ENCODE measurements at places on chromosomes 5 and 9.

- no peak for DNase-seq
These were observed 425 bp upstream of the NFX1 start for GRCh38 chr9:33289936-33290246.

- no peak for DNase-seq
These were observed 2127.3 kb upstream of the WWC1 start for GRCh38 chr5:166163996-166164610.

DNA sequence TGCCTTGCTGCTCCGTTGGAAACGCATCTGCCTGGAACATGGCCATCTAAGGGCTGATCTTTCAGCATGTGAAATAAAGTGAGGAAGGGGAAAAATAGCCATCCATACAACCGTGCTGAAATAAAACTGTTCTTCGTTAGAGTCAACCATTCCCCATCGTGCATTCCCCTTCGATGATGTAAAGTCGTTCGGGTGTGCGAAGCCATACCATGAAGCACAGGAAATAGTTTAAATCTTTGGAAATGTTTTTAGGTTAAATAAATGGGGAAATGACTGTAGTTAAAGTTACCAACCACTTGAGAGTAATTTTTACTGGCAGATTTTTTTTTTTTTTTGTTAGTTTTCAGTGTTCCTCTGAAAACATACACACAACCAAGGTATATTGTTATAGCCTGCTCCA lies 302.5 kb downstream of the SH3GL2 start:
- DNase-seq: peak; percentile 26

DNA sequence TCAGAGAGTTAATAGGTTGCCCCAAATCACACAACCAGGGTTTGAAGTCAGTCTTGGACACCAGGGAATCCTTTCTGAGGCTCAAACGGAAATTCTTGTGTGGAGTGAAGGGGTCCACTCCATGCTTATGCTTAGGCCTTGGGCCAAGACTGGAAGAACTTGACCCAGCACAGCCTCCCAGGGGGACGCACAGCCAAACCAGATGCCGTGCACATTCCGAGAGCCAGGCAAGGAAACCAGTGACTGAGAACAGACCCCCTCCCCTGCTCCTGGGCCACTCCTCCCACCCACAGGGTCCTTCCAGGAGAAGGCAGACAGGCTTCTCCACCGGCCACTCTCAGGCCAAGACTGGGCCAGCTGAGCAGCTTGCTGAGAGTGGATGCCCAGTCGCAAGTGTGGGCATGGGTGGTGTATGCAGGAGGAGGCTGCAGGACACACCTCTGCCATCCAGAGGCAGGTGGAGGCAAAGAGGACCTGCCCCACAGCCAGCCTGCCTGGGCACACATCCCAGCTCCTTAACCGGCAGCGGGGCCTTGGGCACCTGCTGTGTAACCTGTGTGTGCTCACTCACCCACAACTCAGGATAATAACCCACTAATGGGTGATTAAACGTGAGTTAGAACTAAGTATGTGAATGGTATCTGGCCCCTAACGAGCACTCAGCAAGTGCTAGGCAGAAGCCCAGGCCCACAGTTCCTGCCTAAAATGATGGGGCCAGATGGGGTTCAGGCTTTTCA lies 38.0 kb downstream of the NIPAL4 start:
- no peak for DNase-seq

- no peak for DNase-seq
These were observed 169.7 kb downstream of the ARHGAP26 start for GRCh38 chr5:142939884-142940283.

DNA sequence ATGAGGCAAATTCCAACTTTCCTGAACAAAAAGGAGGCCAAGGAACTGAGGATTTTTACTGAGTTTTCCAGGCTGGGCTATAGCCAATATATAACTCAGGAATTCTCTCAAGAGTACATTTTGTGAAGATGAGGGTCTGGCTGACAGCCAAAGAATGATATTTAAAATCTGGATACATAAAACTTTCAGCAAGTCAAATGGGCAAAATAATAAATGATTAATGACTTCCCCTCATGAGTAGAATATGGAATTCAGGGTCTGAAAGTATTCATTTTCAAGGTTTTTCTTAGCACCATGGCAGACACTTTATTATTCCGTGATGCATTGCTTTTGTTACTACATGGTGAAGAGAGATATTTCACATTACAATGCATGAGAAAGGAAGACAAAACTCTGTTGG lies 7.8 kb downstream of the FAM81B start:
- DNase-seq: peak; percentile 36

DNA sequence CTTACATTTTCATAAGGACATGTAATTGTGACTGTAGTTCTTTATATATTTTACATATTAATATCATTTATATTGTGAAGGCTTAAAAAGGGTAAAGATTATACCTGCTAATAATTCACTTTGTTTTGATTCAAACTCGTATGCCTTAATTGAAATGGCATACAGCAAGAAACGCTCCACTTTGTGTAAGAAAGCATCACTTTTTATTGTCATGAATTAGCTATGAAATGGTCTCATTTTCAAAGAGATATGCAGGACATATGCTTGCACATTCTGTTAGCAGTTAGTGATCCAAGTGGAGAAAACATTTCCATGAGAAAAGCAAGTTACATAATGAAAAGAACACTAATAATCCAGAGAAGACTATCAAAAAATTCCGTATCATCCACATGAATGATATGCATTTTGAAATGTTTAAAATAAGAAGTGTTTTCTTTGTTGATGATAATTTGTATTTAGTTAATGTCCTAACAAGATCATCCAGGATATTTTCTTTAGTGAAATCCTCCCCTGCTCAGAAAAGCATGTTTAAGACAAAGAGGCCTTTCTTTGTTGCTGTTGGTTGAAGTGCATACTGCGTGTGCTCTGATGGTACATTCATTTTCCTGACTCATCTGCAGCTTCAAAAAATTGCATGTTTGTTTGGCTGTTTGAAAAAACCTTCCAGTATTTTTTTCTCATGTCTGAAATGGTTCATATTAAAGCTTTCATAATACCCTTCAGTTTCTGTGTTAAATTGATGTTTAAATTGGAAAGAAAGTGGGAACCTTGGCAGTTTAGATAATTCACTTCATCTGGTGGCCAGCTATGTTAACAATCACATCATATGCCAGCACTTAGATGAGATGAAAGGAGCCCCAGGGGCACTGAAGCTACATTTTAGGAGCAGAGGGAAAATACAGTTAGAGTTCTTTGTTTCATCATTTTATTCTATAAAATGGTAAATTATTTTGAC lies 242.2 kb downstream of the CSNK1G3 start:
- DNase-seq: peak; percentile 52

GRCh38 chr5:105931881-105932421 lies 1738.8 kb downstream of the EFNA5 start:
- DNase-seq: peak; percentile 73

DNA sequence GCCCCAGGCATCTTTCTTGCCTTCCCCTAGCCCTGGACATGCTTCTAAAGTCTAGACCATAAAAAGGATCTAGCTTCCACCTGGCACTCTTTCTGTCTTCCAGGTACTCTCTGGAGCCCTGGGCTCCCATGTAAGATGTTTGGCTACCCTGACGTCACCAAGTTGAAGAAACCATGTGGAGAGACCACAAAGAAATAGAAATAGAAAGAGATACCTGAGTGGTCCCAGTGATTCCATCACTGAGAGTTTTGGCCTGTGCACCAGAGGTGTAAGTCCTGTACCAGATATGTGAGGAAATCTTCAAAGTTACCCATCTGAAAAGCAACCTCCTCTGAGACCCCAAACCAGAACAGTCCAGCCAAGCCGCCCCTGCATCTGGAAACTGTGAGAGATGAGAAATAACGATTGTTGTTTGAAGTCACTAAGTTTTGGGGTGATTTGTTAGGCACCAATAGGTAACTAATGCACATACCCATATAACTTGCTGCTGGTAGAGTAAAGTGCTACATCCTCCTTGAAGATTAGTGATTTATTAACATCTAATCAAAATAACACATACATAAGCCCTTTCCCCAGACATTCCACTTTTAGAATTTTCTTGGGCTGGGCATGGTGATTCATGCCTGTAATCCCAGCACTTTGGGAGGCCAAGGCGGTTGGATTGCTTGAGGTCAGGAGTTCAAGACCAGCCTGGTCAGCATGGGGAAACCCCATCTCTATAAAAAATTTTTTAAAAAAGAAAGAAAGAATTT lies 85.7 kb upstream of the LHFPL2 start:
- DNase-seq: no peak

DNA sequence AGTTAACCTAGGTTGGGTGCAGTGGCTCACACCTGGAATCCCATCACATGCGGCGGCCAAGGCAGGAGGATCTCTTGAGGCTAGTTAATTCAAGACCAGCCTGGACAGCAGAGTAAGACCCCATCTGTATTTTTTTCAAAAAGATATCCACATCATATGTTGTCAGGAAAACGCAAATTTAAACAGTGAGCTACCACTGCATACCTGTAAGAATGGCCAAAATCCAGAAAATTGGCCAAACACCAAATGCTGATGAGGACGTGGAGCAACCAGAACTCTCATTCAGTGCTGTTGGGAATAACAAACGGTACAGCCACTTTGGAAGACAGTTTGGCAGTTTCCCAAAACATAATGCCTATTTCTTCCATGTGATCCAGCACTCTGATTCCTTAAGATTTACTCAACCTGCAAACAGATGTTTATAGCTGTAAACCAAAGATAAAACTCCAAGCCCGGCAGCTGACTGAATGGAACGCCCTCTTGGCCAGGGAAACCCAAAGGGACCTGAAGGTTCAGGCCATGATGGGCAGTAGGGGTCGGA lies 12.4 kb downstream of the CEL start:
- peak; percentile 69 for DNase-seq

DNA sequence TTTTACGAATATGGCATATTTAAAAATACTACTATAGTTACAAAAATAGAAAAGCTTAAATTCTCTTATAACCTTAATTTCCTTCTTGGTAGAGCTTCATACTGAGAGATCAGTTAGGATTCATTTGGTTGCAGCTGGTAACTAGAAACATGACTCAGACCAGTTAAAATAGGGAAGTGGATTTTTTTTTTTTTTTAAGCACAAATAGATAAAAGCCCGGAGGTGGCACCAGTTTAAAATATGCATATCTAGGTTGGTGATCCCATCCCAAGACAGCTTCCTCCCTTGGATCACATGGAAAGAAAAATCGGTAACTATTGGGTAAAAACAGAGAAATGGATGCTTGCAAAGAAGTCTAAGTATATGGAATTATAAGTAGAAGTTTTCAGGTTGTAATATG lies 1634.3 kb downstream of the MAT2B start:
- no peak for DNase-seq

- no peak for DNase-seq
These were observed 321.7 kb downstream of the SH3GL2 start for GRCh38 chr9:17900606-17901005.

GRCh38 chr5:32143617-32144377 lies 30.3 kb downstream of the GOLPH3 start:
- peak; percentile 36 for DNase-seq

DNA sequence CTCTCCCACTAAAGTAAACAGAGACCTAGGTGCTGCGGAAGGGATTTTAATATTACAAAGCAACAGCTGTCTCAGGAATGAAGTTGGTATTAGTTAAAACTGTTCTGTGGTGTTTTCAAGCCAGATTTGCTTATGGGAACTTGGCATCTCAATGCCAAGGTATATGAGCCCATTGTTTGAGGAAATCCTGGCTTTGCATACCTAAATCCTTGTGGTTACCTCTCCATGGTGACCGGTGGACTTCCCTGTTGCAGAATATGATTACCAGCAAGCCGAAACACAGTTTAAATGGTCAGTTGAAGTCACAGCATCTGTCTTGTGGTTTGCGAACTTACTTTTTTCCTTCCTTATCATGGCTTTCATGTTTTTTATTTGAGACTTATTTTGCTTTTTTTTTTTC lies 62.3 kb upstream of the TXNDC8 start:
- no peak for DNase-seq

DNA sequence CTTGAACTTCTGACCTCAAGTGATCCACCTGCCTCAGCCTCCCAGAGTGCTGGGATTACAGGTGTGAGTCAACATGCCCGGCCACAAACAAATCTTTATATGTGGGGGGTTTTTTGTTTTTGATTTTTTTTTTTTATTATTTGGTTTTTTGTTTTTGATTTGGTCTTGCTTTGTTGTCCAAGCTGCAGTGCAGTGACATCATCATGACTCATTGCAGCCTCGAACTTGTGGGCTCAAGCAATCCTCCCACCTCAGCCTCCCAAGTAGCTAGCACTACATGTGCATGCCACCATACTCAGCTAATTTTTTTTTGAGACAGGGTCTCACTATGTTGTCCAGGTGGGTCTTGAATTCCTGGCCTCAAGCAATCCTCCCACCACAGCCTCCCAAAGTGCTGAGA lies 42.4 kb downstream of the ALDH7A1 start:
- DNase-seq: no peak

GRCh38 chr5:148221508-148221907 lies 16.8 kb upstream of the MARCOL start:
- no peak for DNase-seq

- no peak for DNase-seq
These were observed 91.5 kb upstream of the NREP start for GRCh38 chr5:111848476-111848875.

DNA sequence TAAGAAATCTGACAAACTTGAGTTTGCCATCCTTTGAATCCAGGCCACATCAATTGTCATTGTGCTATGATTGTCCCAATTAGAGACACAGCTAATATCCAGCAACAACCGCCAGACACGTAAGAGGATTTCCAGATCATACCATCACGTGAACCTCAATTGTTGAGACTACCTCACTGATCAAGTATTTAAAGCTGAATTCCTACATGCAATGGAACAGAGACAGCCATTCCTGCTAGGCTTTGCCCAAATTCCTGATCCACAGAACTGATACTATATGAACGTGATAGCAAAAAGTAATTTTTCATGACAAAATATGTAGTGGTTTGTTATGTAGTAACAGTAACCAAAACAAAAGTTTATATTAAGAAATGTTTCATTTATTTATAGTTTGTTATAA lies 657.7 kb downstream of the PRR16 start:
- peak; percentile 7 for DNase-seq

GRCh38 chr9:76395381-76395780 lies 1.2 kb upstream of the RFK start:
- DNase-seq: no peak

- DNase-seq: no peak
These were observed 60.8 kb downstream of the TSTD2 start for GRCh38 chr9:97572196-97572891.

DNA sequence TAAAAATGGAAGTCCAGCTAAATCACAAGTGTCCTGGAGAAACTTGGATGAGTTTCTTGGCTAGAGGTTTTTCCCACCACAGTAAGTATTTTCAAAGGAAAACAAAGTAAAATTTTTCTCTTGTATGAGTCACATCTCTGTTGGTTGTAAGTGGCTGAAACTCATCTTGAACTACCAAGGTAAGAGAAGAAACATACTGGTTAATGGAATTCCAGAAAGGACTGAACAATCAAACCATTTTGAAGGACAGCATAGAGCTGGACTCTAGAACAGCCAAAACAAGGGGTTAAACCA lies 102.8 kb upstream of the CDKN2B start:
- DNase-seq: peak; percentile 74

GRCh38 chr5:124583469-124584350 lies 162.7 kb downstream of the ZNF608 start:
- peak; percentile 90 for DNase-seq

- DNase-seq: no peak
These were observed 61.4 kb downstream of the SPOCK1 start for GRCh38 chr5:137437774-137438173.

GRCh38 chr5:57551251-57551650 lies 68.6 kb upstream of the ACTBL2 start:
- no peak for DNase-seq
